ENCODE measurements at places on chromosomes 3 and 15.
A peak's percentile ranks its signal among the peaks of the same experiment; 100 is the strongest.

DNA sequence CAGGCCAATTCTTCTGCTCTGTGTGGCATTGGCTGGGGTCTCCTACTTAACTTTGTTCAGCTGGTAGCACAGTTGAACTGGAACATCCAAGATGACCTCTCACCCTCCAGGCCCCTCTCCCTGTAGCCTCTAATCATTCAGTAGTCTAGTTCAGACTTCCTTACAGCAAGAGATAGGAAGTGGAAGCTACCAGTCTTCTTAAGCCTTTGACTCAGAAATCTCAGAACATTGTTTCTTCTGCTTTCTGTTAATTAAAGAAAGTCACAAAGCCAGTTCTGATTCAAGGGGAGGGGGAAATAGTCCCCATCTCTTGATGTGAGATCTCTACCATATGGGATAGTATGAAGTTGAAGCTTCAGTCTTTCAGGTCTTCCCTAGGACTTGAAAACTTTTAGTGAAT, 18.8 kb upstream of the SACM1L start:
- no peak for DNase-seq

DNA sequence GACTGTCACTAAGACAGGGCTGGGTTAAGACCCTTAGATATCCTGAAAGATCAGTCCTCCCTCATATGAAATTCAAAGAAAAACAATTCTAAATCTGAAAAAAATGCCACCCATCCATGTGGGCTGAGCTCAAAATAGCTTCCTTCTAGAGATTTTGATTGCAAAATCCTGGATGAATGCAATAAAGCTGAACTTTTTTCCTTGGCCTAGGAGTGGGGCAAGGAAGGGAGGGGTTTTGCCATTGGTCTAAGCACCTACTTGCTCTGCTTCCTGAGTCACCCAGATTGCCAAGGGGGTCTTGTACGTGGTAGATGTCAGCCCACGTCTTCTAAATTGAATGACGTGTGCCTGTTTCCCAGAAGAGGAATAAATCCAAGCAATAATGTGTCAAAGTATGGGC, 15.3 kb upstream of the SMAD3 start:
- DNase-seq, result no peak

- no peak for DNase-seq
Observed at GRCh38 chr3:178826435-178827123, 245.0 kb downstream of the ZMAT3 start.

- no peak for DNase-seq
Observed at GRCh38 chr3:42300013-42300412, 34.0 kb upstream of the CCK start.

DNA sequence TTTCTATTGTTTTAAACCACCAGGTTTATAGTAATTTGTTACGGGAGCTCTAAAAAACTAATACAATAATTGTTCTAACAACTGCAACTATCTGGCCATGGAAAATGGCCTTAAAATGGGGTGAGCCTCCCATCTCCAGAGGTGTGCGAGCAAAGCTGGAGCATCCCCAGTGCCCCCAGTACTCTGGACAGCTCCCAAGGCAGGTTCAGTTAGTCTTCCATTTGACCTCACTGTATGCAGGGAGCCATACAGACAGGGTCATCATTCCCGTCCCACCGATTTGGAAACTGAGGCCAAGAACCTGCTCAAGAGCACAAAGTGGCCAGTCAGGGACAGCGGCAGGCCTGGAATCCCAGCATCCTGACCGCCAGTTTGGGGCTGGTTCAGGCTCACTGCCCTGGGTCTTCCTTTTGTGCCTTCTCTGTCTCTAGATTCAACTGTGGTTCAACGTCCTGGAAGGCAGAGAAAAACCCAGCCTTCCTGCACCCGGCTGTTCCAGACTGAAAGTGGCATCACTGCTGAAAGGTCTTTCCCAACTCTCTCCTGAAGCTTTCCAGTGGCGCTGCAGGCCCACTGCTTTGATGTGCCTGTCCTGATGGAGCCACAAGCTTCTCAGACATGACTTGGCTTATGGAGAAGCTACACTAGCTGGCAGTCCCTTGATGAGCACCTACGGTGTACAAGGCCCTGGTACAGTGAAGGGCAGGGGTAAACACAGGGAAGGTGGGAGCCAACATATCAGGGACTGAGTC, 76.6 kb upstream of the LINGO1 start:
- no peak for DNase-seq

GRCh38 chr15:65738649-65739048, 53.4 kb downstream of the DENND4A start:
- no peak for DNase-seq

DNA sequence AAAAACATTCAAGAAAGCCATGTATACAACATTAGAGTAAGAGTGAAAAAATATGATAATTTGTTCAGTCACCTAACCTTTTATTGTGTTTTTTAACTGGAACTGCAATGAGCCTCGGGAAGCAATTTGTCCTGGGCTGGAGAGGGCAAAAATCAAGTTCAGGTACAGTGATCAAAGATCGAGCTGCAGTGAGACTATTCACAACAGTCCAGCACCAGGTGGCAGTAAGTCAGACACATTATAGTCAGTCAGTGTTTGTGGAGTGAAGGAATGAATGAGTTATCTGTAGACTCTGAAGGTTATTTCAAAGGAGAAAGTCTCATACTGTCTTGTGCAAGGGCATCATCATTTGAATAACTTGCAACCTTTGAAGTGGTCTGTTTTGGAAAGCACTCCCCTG, 116.6 kb downstream of the CHDH start:
- no peak for DNase-seq

DNA sequence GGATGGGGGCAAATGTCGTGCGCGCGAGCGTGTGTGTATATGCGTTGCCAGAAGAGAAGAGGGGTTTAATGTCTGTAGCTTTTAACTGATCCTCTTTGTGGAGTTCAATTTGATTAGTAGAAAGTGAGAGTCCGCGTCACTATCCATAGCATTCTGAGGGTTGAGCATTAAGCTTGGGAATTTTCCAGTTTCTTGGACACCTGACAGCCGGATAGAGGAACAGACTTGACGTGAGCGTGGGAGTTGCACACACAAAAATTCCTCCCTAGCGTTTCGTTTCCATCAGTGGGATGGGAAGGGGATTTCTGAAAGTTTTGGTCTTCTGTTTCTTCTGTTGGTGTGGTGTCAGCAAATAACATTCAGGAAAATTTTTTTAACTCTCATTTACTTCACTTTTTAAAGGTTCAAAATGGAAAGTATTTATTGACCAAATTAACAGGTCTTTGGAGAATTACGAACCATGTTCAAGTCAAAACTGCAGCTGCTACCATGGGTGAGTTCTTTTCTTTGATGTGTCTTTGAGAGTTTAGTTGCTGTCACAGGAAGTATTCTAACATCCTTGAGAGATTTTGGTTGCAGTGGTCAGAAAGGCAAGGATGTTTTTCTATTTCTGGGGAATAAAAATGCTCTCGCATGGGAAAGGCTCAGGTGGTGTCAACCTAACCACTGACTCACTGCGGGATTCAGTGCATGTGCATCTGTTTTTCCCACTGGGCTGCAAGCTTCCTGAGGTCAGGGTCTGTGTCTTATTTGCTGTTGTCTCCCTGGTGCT, 841 bp downstream of the POGLUT1 start:
- no peak for DNase-seq

GRCh38 chr3:10529809-10530208, 24.4 kb upstream of the ATP2B2 start:
- DNase-seq, result no peak

DNA sequence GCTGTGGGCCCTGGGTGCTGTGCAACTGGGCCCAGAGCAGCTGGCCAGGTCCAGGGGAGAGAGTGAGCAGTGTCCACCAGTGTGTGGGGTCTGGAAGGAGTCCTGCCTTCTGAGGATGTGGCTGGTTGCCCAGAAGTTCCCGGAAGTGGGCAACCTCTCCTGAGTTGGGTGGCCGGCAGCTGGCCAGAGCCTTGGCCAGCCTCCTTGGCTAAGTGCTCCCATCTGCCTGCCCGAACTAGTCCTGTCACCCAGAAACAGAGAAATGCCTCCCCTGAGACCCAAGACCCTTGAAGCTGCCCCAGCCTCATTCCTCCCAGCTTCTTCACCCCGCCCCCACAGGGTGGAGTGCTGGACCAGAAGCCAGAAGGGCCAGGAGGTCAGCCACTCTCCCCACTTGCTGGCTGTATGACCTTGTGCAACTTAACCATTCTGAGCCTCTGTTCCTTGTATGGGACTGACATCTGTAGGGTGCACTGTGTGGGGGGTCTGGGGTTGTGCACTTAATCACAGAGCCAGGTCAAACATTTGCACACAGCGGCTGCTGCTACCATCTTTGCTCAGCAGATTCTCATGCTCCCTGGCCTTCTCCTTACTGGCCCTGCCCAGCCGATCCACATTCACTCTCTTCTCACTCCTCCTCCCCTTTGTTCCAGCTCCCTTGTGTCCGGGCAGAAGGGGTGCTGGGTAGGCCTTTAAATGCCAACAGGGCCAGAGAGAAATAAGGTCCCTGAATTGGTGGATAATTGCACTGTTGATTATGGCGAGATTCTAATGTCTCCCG, 7.5 kb upstream of the ALAS1 start:
- DNase-seq, result no peak

DNA sequence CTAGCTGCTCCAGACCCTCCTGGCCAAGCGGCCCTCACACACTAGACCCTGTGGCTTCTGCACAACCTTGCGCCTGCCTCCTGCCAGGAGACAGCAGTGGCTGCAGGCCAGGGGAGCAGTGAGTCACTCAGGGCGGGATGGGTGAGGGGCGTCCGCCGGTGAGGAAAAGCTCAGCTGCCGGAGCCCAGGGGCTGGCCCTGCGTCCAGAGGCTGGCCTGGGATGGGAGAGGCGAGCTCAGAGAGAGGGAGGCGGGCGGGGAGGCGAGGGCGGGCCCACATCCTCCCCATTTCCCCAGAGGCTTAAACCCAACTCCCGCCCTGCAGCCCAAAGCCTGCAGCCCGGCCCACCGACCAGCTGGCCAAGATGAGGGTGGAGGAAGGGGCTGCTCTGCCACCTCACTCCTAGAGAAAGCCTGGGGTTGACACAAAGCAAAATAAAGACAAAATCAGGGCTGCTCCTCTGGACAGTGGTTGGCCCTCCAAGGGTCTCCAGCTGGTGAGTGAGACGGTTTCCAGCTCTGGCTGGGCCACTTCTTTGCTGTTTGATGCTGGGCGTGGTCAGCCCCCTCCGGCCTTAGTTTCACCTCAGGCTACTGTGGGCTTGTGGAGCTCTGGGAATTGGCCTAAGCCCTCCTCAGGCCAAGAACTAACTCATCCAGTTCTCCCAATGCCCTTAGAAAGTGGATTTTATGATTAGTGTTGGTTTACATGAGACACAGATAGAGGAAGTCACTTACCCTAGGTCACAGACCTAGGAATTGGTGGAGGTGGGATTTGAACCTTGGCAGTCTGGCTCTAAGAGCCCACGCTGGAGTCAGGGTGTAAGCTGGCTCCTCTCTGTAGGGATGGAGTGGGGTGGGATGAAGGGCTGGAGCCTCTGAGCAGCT, 50.6 kb downstream of the IQSEC1 start:
- DNase-seq, result no peak

- DNase-seq, result no peak
Observed at GRCh38 chr3:31808143-31808720, 172.8 kb downstream of the OSBPL10 start.

GRCh38 chr3:171704002-171704401, 106.3 kb downstream of the PLD1 start:
- DNase-seq, result no peak

GRCh38 chr3:60577601-60578000, 673.7 kb downstream of the FHIT start:
- no peak for DNase-seq

DNA sequence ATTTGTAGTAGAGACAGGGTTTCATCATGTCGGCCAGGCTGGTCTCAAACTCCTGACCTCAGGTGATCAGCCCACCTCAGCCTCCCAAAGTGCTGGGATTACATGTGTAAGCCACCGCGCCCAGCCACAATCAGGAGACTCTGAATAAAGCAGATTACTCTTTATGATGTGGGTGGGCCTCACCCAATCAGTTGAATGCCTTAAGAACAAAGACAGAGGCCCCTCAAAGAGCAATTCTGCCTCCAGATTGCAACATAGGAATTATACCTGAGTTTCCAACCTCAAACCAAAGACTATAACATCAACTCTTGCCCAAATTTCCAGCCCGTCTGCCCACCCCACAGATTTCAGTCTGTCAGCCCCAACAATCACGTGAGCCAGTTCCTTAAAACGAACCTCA, 18.8 kb upstream of the FAM174B start:
- no peak for DNase-seq

- no peak for DNase-seq
Observed at GRCh38 chr15:84755736-84756527, 7.5 kb downstream of the ZNF592 start.

DNA sequence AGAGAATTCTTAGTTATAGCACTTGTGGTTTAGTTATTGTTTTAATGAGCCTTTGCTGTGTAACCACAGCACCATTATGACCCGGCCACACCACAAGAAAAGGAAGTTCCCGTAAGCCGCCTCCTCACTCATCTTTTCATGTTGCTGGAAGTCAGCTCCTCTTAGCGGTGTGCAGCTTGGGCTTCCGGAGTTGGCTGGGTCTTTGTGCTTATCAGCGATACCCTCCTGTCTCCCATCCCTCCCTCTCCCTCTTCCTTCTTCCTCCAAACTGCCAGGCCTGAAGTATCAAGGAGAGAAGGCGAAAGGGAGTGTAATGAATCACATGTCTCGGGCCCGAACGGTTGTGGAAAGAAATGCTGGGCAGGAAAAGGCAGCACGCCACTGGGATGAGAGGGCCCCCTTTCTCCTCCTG, 353.5 kb downstream of the MCTP2 start:
- DNase-seq, result peak; percentile 74

GRCh38 chr15:27324886-27325615, 354.1 kb downstream of the GABRG3 start:
- DNase-seq, result no peak

GRCh38 chr3:63042833-63043232, 167.6 kb upstream of the CADPS start:
- DNase-seq, result no peak

DNA sequence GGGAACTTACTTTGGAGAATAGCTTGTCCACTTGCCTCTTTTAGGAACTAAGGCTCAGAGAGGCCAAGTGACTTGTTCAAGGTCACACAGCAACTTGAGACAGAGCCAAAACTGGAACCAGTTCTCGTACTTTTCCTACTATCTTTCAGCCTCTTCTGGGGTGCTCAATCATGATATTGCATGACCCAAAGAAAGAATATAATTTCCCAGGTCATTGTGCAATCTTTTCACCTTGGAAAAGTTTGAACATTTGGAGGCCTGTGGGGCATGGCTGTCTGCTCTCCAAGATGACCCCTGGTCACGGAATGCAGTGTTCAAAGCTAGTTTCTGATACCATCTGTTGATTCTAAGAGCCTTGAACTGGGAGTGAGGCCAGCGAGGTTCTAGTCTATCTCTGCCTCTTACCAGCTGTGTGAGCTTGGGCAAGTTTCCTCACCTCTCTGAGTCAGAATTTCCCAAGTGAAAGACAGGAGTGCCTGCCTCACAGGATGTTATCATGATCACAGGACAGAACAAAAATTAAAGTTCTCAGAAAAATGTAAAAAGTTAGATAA, 89.7 kb downstream of the BDH1 start:
- DNase-seq, result no peak

- no peak for DNase-seq
Observed at GRCh38 chr3:127819086-127819485, 3.2 kb downstream of the MGLL start.

GRCh38 chr3:157844800-157845565, 261.2 kb downstream of the SHOX2 start:
- DNase-seq, result no peak

GRCh38 chr3:69014022-69014580, 617 bp upstream of the EOGT start:
- DNase-seq, result no peak

- DNase-seq, result no peak
Observed at GRCh38 chr15:26869628-26870027, 2.8 kb downstream of the GABRA5 start.

- no peak for DNase-seq
Observed at GRCh38 chr3:16183082-16183481, 8.6 kb downstream of the GALNT15 start.

- no peak for DNase-seq
Observed at GRCh38 chr15:77160562-77161478, 89.9 kb upstream of the TSPAN3 start.
